Stimulated activated CD4-positive, alpha-beta T cell treated with anti-CD3 and anti-CD28 coated beads, Interleukin-2, amount 100 ng/mL, for 48 hours (primary cell): ENCODE measurements at places on chromosomes 1 and 21.
A peak's percentile ranks its signal among the peaks of the same experiment; 100 is the strongest.

- no peak for DNase-seq
Observed at GRCh38 chr1:53391296-53391695, 63.4 kb upstream of the LRP8 start.

- no peak for DNase-seq
Observed at GRCh38 chr1:14332158-14332557, 266.3 kb upstream of the KAZN start.

- peak; percentile 37 for DNase-seq
Observed at GRCh38 chr1:200488375-200489165, 78.7 kb upstream of the ZNF281 start.

- DNase-seq: no peak
Observed at GRCh38 chr1:151912973-151913372, 3.7 kb upstream of the THEM4 start.

DNA sequence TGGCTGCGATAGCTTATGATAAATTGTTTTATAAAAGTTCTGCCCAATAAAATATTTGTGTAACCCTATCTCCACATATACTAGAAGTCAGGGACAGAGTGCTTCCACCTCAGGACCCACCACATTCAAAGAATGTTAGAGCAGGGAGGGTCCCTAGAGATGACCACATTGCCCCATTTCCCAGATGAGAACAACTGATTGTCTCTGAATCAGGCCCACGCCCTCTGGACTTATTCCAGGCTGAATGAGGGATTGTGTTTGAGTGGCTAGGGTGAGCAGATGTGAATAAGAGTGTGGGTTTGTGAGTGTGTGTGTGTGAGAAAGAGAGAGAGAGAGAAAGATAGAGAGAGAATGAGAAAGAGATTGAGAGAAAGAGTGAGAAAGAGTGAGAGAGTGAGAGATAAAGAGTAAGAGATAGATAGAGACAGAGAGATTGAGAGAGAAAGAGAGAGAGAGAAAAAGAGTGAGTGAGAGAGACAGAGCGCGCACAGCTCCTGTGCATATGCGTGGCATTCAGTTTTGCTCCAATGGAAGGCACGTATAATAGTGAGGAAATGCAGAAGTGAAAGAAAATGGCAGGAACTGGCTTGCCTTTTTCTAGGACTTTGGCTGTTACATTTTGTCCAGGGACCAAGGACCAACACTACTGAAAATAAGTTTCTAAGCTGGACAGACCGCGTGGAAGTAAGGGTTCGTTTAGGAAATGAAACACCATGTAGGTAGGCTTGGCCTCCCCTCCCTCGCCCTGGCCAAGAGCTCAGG, 94.1 kb downstream of the ABCA4 start:
- DNase-seq: no peak

DNA sequence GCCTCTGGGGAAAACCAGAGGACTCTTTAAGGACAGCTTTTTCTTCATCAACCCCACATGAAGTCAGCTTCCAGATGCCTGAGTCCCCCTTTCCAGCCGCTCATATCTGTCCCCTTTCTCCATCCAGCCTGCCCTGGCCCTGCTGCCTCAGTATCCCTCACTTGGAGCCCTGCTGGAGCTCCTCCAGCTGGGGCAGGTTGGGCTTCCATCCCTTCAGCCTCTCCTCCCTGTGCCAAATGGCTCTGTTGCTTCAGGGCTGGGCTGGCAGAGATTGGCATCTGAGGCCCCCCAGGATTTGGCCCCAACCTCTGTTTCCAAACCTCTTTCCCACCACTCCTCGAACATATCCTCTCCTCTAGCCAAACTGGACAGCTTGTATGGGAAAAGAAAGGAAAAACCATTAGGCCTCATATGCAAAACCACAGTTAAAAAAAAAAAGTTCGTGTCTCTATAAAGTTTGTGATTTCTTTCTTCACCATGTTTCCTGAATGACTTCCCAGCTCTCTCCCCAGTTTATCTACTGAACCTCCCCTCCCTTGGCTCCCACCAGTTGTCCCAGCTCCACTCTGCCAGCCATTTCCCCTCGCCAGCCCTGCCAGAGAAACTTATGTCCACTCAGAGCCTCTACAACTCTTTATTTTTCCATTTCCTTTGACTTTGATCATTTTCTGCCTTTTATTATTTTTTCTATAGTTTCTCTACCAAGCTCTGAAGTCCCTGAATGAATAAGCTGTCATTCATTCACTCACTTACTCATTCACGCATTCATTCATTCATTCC, 217.9 kb downstream of the FOXD2 start:
- no peak for DNase-seq

GRCh38 chr1:11188858-11189451, at the start of gene ANGPTL7:
TSS of gene ANGPTL7 (plus strand) at chr1:11189355. CDS start at chr1:11189580, 225 bp downstream.
- no peak for DNase-seq

DNA sequence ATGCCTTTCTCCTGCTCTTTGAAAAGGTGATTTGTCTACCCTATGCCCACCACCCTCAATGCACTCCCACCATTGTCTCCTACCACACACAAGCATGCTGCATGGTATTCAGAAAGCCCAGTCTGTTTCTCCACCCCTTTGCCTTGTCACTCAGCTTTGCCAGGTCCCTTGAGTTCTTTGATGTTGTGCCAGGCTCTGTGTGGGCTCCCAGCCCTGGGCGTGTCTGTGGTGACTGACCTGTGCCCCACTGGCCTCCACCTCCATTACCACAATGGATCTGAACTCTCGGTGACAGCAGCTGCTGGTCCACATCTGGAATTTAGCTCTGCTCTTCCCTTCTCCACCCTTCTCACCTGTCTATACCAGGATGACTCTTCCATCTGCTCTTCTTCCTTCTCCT, 34.9 kb downstream of the ATP2B4 start:
- DNase-seq: no peak

DNA sequence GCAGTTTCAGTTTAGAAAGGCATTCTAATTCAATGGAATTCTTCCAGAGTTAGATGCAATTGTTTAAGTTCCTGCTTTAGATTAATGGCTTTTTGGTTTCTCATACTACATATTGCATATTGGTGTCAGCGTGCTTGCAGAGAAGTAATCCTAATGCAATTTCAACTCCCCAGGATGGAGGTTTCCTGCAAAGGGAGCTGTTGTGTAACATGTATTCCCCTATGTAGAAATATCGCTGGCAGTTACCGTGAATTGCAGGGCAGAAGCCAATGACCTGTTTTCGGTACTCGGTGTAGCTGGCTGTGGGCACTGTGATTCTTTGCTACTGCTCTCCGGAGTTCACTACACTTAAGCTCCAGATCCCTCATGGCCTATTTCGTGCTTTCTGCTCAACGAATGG, 256.1 kb upstream of the PTBP2 start:
- DNase-seq: no peak

GRCh38 chr21:36910581-36911307, 55.7 kb downstream of the HLCS start:
- DNase-seq: no peak

DNA sequence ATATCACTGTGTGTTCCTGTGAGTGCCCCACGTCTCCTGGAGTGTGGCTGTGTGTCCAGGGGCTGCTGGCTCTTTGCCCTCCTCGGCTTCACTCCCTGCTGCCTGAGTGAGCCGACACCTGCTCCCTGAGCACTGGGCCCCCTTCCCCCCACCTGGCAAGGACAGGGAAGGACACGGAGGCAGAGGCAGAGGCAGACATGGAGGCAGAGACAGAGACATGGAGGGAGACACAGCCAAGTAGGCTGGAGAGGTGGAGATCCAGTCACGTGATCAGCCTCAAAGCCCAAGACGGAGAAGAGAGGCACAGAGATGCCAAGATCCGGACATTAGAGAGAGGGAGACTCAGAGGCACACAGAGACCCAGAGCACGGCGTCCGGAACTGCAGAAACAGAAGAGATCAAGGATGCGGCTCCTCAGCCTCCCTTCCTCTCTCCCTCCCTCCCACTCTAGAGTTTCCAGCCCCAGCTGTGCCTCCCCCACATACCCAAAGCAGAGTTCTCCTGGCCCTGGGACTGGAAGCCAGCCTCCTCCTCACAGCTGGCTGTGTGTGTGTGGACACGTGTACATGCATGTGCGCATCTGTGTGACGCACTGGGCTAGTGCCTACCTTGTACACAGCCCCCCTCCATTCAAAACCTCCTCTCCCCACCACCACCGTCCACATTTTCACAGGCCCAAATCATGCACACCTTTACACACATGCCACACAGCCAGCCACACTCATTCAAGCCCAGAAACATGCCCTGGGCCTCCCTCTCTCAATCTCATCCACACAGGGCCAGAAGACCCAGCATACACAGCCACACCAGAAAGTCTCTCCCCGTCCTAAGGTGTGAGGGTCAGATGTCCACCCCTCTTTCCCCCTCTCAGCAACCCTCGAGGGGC, 39.1 kb upstream of the WASF2 start:
- no peak for DNase-seq

GRCh38 chr1:47965816-47966215, 31.4 kb downstream of the TRABD2B start:
- DNase-seq: no peak

- no peak for DNase-seq
Observed at GRCh38 chr1:69320757-69321211, 246.9 kb upstream of the LRRC7 start.

DNA sequence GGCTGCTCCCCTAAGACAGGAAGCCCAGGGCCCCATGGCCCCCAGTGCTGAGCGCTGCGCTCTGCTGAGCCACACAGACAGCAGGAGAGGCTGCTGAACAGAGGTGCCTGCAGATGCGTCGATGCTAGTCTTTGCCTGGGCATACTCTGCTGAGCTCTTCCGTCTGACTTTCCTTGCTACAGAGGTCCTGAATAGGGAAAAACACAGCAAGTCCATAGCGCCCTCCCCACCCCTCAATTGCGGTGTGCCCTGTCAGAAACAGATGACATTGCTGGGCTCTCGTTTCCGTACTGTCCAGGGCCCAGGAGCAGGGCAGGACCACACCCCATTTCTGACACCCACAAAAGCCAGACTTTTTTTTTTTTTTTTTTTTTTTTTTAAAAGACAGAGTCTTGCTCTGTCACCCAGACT, 252.5 kb downstream of the SDCCAG8 start:
- DNase-seq: no peak

DNA sequence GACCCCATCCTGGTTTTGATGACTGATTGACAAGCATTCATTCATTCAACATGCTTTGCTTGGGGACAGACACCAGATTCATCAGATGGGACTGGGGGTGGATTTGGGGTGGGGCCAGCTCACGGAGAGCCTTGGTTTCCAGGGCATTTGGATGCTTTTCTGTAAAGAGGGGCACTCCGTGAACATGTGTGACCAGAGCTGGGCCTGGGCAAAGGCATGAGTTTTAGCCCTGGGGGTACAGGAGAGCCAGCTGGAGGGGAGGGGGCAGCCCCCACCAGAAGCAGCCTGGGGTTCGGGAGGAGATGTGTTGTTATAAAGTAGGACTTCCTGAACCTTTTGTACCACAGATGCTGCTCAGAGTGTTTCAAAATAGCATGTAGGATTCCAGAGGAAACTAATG, 99.7 kb downstream of the RIPK4 start:
- DNase-seq: no peak

GRCh38 chr1:150299716-150300115, 6.1 kb downstream of the MRPS21 start:
- no peak for DNase-seq

DNA sequence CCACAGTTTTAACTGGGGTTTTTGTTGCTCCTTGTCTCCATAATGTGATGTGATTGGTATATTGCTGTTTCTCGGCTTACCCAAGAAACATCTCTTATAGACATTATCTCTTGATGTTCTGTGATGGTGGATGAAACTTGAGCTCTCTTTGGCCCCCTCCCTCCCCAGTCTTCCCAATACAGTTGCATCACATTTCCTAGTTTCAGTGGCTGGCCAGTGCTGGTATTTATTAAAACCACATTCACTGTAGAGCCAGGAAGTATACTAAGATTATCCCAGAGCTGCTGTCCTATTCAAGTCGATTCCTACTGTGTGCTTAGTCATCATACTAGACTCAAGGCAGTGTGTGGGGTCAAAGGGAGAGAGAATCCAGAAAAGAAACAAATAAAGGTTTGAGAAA, 244.4 kb downstream of the KAZN start:
- DNase-seq: no peak

- no peak for DNase-seq
Observed at GRCh38 chr1:17215545-17215890, 10.6 kb downstream of the PADI1 start.

DNA sequence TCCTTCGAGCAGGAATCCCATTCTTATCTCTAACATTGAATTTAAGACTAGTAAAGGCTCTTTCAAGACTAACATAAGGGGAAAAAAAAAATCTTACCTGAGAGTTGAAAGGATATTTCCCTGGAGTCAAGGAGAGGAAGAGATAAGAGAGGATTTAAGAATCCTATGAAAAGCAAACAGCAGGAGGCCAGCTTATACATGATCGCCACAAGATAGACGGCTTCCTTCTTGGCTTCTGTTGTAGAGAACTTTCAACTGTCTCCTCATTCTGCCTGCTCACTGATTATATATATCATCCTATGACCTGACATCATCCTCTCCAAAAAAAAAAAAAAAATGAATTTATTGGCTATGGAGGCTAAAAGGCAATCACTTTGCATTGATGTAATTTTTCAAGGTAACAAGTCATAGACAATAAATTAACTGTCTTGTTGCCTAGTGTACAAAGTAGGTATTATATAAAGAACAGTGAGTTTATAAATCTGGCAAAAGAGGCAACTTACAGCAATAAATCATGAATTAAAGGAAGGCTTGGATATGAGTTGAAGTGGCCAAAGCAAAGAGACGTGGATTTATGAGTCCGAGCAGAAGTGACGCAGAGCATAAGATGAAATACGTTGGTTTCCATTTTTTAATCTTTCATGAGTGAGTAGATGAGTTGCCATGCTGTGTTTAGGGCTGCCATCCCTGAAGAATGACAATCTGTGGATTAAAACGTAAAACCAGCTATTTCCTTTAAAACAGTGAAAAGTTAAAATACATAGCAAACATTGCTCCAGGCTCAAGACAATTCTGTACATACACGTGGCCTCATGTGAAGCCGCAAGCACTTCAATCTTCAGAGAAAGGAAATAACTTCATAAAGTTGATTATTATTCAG, at the start of gene UTS2:
UTS2 (minus strand) TSS at position 262 of the 880 bp plus-strand sequence; CDS start at position 200, 62 bp downstream.
- no peak for DNase-seq

DNA sequence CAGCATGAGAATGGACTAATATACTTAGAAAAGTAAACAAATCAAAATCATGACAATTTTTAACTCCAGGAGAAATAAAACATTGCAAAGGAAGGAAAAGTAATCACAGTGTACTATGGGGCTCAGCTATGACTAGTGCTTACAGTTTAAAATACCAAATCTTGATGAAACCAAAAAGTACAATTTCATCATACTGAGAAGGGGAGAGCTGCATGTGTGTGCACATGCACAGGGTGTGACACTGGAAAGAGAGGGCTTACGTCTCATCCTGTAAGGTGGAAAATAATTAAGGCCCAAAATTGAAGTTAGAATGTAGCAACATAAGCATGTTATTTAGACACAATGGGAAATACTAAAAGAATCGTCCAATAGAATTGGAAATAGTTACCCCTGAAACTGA, 64.6 kb downstream of the OMA1 start:
- no peak for DNase-seq

GRCh38 chr1:226827968-226828513, 42.4 kb upstream of the PSEN2 start:
- DNase-seq: peak; percentile 99

GRCh38 chr1:157177733-157178394, 39.7 kb upstream of the ETV3 start:
- DNase-seq: no peak
